Suppressor macrophage treated with lipopolysaccharide for 1 hour (primary cell): ENCODE measurements at places on chromosomes 7 and 10.

DNA sequence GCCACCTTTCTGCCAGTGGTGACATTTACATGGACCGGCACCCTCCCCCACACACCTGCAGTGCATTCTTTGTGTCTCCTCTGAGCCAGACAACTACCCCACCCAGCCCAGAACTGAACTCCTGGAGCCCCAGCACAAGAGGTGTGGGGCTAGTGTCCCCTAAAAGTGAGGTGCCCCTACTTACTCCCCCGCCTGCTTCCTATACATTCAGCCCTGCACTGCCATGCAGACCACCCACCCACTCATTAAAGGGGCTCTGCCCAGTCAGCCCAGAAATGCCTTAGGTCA, 1.9 kb downstream of the SAP25 start:
- DNase-seq: no peak

DNA sequence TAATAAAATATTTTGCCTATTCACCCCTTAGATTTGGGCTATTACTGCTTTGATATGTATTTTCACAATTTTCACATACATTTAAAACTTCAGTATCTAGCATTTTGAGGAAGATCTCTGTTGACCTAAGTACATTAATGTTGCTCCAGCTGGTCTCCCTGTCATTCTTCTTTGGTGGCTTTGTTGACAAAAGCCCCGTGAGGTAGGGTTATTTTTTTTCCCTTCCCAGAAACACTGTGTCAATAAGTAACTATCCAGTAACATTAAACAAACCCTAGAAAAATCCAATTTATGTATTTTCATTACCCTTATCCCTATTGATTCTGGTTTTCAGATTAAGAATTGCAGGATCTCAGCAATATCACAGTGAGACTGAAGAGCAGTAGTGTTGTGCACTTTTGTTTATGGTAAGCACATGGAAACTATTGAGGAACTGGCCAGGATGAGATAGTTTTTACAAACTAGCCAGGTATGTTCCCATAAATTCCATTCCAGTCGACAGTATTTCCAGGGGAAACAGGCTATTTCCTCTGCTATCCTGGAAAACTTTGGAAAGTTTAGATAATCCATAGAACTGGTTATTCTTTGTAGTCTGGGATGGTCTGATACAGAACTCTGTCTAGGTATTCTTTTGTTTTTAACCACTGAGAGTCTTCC, 198.2 kb downstream of the PON1 start:
- no peak for DNase-seq

- no peak for DNase-seq
Observed at GRCh38 chr10:37855636-37856035, 1.8 kb downstream of the ZNF248 start.

DNA sequence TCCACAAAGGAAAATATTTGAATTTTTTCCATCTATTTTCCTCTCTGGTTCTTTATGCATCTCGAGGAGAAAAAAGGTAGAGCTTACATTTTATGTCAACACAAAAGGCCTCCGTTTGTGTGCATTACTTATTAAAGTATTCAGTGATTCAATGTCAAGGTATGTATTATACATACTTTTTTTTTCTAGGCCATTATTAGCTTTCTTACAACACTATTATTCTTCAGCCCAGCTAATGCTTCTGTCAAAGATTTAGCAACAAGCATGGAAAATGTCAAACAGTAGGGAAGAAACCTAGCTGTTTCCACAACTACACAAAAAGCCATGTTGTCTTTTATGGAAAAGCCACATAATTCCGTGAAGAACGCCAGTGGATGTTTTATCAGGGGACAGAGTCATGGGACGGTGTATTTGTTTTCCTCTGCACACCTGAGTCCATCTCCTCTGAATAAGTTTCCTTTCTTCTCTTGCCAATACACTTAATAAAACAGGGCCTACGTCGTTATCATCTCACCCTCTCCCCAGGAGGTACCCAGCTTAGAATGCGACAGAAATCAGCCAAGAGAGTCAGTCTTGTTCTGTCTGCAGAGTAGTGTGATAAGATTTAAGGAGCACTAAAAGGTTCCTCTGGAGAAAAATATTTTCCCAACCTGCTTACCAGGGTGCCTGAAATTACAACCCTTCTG, 209.7 kb upstream of the AUTS2 start:
- DNase-seq: no peak

GRCh38 chr7:114922652-114923402, 933 bp downstream of the MDFIC start:
- DNase-seq: peak; percentile 75

- peak; percentile 87 for DNase-seq
Observed at GRCh38 chr7:92621026-92621540, 30.9 kb upstream of the FAM133B start.

GRCh38 chr7:17134786-17135185, 163.7 kb upstream of the AHR start:
- DNase-seq: no peak

- no peak for DNase-seq
Observed at GRCh38 chr10:83516788-83517187, 622.5 kb upstream of the GHITM start.

DNA sequence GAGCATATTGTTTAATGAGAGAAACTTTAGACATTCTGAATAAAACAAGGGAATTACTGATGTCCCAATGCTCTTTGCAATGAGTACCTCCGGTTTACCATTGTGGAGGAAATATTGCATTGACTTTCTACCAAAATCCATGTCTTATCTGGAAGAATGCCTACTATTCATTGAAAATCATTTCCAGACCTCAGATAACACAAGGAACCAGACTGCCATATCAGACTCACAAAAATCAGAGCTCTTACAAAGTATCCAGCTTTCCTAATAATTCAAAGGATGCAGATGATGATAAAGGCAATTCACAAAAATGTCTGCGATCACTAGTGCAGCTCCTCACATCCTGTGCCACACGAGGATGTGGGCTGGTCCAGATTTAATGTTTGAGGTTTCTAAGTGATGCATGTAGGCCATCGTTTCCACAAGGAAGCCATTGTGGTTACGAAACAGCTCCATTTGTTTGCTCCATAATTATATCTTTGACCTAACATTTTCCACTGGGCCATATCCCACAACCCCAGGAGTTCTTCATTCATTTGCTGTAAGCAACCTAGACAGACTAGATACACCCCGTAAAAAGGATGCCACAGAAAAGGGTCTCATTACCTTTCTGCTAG, 831.1 kb upstream of the C7orf33 start:
- DNase-seq: no peak

GRCh38 chr7:187227-187927, 5.0 kb upstream of the FAM20C start:
- no peak for DNase-seq

DNA sequence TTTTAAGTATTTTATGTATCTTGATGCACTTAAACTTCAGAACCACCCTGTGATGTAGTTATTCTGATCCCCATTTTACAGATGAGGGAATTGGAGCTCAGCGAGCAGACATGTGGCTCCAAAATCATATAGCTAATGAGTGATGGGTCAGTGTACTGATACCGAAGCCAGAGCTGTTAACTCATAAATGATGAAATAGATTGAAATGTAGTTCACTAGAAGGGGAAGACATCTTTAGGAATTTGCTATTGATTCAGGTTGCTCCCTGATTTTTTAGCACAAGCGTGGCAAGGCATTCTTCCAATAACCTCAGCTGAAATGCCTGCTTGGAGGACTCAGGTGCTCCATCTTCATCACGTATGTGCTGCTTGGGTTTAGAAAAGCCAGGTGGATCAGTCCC, 228.8 kb downstream of the PTEN start:
- DNase-seq: no peak

- no peak for DNase-seq
Observed at GRCh38 chr7:129855935-129856717, 96.6 kb downstream of the UBE2H start.

GRCh38 chr7:134154581-134155130, 27.5 kb downstream of the LRGUK start:
- no peak for DNase-seq

- DNase-seq: no peak
Observed at GRCh38 chr10:103841519-103841918, 13.9 kb downstream of the SH3PXD2A start.

GRCh38 chr10:86944907-86945306, 12.5 kb downstream of the MMRN2 start:
- no peak for DNase-seq

- peak; percentile 92 for DNase-seq
Observed at GRCh38 chr7:55964261-55965099, at the start of gene NIPSNAP2. Gene NIPSNAP2, plus strand, starts transcription at chr7:55964585. Its CDS starts 25 bp downstream, at chr7:55964610.

DNA sequence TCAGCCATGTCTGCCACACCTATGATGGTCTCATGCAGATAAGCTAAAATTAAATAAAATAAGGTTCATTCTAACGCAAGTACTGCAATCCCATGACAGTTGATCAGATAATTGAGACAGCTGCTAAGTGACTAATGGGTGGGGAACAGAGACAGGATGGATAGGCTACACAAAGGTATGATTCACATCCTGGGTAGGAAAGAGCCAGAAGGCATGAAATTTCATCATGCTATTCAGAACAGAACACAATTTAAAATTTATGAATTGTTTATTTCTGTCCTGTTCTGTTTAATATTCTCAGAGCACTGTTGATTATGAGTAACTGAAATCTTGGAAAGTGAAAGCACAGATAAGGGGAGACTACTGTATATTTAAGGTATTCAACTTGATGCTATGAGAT, 381.8 kb upstream of the SORCS1 start:
- DNase-seq: peak; percentile 1

DNA sequence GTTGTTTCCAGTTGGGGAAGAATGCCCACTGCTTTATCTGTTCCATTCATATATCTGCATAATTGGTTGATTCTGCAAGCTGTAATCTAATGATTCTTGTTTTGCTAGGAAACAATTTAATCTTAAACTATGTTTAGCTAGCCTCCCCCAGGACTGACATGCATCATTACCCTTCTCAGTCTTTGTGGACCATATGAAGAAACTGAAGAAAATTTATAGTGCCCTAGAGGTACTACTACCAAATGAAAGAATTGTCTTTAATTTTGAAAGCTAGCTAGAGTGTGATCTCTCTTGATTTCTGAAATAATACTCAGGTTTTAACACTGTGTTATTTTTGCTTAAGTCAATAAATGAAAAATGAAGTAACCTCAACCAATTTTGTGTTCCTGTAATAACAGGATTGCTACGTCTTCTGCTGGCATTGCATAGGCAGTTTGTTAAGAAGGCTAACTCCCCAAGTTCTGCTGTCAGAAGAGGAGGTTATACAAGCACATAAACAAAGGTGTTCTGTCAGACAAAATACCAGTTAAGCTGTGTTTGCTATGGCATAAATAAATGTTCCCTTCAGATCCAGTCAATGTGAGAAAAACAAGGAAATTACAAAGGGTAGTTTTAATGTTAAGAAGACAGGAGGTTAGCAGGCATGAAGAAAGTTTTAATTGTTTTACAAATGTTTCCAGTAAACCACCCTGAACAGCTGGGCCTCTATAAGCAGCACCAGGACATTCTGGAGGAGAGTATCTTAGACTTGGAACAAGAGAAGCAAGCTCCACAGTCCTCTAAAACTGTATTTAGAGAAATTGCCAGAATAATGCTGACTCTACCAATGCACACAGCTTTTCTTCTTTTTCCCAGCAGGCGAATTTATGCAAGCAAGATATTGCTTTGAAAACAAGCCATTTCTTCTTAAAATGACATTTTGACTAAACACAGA, 90.3 kb upstream of the CTTNBP2 start:
- DNase-seq: no peak

- peak; percentile 14 for DNase-seq
Observed at GRCh38 chr10:31315453-31315852, 3.6 kb upstream of the ZEB1 start.

GRCh38 chr7:3961857-3962503, 660.9 kb downstream of the SDK1 start:
- DNase-seq: no peak

- DNase-seq: no peak
Observed at GRCh38 chr7:13898957-13899670, 90.4 kb downstream of the ETV1 start.

- no peak for DNase-seq
Observed at GRCh38 chr7:84108787-84109186, 85.8 kb downstream of the SEMA3A start.

DNA sequence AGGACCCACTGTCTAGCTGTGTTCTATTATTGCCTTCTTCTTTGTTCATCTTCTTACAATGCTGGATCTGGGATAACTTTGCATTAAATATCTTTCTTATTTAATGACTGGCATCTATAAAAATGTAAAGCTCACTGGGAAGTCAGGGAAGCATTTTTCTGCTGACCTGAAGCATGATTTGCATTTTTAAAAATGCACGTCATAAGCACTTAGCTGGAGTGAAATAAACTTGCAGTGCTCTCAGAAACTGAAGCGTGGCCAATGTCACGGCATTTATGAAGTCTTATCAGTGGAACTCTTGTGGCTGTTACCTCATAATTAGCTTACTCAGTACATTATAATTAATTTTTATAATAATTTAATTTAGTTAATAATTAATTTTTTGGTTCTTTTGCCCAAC, 59.1 kb downstream of the FRMD4A start:
- no peak for DNase-seq

DNA sequence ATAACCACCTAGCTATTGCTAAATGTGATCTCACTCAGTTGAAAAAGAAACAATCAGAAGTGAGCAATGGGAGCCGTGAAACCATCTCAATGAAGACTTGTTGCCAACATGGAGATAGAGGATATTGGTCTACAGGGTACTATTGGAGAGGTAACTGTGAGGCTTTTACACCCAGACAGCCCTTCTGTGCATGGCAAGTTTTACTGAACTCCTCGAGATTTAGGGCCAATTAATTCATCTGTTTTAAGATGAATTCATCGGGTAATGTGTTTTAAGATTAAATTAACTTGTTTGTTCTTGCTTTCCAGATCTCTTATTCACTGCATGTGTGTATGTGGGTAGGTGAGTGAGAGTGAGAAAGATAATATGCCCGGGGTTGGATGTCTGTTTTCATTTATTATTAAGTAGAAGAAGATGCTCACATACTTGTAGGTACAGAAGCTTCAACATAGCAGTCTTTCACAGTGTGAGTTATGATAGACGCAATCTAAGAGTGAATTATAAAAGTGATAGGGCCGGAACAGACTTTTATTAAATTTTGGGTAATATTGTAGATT, 323.8 kb downstream of the EXOC4 start:
- no peak for DNase-seq
